ENCODE measurements at places on chromosomes 3 and 15.

DNA sequence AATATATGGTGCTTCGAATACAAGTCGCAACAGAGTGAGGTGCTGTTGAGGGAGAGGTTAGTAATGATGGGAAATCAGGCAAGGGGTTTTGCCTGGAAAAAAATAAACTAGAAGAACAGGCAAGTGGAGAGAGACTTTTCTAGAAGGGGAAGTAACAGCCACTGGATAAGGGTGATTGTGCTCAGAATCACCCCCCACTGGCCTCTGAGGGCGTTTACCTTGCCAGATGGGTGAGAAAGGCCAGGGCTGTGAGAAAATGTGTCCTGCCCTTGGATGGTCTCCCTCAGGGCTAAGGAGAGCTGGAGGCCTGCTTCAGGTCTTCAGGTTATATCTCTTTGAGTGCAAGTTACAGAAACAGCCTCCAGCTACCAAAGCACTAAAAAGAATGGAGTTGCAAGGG is 151.8 kb downstream of the MEX3B start:
- DNase-seq, result no peak

DNA sequence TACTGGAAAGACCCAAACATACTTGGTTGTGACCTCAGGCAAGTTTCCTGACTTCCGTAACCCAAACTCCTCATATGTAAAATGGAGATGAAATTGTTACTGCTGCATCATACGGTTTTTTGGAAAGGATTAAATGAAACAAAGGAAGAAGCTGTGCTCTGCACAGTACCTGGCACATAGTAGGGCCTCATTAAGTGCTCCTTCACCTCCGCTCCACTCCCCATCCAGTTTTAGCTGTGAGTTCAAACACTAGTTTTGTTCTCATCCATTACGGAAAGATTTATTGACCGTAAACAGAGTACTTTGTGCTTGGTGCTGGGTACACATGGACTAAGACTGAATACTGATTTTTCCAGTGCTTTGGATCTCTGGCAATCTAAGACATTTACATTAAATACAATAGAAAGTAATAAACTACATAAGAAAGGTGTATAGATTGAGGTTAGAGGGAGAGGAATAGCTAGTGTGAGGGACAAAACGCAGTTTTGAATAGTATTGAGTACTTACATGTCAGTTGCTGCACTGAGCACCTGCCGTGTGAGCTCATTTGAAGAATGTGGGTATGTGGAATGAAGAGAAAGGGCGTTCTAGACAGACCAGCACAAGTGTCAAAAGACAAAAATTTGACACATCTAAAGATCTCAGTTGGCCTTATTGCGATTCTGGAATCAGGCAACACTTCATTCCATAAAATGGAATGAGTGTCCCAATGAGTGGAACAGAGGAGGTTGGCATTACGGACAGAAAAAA is 594 bp upstream of the ICE2 start:
- DNase-seq, result no peak

DNA sequence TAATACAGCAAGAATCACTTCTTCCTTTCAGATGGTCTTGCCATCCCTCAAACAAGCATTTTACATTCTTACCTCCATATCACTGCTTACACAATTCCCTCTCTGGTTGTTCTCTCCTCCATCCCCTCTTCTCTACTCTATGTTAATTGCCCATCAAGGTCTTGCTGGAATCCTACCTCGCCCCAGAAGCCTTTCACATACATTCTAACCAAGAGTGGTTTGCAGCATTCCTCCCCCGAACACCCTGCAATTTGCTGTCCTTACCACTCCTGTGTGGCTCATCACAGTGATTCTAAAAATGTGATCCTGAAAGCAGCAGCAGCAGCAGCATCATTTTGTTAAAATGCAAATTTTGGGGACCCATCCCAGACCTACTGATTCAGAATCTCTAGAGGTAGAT is 30.6 kb downstream of the TNIK start:
- no peak for DNase-seq

DNA sequence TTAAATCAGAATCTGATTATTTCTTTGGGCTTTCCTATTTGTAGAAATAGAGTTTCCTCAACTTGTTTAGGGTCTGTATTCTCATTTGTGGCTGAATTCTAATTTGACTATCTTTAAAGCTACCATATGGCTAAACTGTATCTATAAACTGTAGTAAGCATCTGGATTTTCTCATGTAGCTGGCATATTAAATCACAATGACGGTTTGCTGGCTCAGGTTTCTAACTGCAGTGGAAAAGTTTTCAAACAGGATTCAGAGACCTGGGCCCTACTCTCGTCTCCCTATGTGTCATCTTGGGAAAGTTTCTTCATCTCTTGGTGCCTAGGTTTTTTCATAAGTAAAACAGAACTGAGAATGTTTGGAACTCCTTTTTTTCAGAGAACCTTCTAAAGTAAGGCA is 68.3 kb downstream of the GALK2 start:
- DNase-seq, result peak; percentile 33

- no peak for DNase-seq
Observed at GRCh38 chr15:88740356-88740755, 62.9 kb upstream of the ACAN start.

DNA sequence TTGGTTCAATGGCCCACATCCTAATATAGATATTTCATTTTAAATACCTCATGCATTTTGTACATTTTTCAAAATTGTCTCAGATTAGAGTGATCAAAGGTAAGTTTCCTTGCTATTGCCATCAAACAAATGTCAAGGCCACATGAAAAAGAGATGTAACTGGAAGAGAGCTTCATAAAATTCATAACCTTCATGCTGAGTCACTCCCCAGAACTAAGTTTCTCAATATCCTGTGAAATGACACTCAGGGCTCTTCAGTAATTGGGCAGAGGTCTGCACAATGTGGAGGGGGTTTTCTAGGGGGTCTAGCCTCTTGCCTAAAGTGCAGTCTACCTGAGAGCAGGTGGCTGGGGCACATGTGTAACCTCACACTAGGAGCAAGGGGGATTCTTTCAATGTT is 152.2 kb upstream of the SLC2A2 start:
- DNase-seq, result no peak

- DNase-seq, result no peak
Observed at GRCh38 chr3:134393074-134393473, 18.8 kb upstream of the AMOTL2 start.

Data from AG08395 (cell line).